GM06990 (cell line): ENCODE measurements at places on chromosomes 3 and 15.

DNA sequence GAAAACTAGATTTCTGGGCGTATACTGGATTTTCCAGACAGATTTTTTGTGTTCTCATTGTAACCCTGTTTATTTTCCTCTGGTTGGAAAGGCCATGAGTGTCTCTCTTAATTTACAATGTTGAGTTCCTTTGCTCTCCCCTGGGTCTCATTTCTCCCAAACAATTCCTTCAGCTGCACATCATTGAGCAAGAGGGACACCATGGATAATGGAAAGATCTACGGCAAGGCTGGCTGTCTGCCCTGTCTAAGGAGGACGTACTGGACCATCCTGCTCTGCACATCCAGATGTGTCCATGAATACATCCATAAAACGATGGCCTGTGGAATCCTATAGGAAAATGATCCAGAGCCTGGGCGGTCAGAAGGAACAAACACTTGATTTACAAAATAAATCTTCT lies 258.1 kb upstream of the MCTP2 start:
- DNase-seq = no peak

DNA sequence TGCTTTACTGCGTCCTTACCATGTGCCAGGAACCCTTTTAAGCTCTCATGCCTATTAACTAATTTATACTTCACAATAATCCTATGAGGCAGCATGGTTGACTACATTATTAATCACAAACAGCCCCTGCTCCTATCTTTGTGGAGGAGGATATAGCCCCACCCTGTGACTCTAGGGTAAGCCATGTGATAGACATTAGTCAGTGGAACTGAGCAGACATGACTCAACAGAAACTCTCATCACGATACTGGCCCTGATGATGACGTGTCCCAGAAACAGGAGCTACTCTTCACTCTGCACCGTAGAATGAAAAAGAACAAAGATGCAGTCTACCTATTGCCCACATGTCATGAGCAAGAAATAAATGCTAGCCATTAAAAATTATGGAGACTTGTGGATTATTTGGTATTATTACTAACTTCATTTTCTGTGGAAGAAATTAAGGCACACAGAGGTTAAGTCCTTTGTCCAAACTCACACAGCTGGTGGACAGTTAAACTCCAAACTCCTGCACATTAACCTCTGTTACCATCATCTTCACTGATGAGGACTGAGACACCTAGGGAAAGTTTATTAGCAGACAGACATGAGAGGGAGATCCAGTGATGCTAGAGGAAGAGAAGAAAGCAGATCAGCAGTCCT lies 51.2 kb downstream of the CFAP20DC start:
- DNase-seq = no peak

DNA sequence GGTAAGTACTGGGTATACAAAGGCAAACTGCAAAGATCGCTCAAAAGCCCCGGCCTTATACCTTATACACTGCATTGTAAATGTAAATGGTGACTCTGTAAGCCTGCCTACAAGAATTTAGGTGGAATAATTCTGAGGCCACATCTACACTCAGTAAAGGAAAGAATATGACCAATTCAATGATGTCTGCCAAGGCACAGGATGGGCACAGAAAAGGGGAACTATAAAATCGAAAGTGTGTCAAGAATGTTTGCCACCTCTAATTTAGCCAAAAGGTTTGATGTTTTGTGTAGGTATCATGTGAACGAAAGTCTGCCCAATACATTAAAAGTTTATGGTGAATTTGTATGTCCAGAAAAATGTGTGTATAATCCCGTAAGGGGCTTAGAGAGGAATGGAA lies 96.1 kb downstream of the FOXP1 start:
- no peak for DNase-seq

GRCh38 chr15:99955181-99955525 lies 221.9 kb upstream of the LYSMD4 start:
- no peak for DNase-seq

GRCh38 chr3:157113832-157114505 lies 46.0 kb downstream of the CCNL1 start:
- no peak for DNase-seq

GRCh38 chr3:69542805-69543429 lies 157.0 kb upstream of the FRMD4B start:
- no peak for DNase-seq
